ENCODE measurements at places on chromosomes 6 and 20.
A peak's percentile ranks its signal among the peaks of the same experiment; 100 is the strongest.

DNA sequence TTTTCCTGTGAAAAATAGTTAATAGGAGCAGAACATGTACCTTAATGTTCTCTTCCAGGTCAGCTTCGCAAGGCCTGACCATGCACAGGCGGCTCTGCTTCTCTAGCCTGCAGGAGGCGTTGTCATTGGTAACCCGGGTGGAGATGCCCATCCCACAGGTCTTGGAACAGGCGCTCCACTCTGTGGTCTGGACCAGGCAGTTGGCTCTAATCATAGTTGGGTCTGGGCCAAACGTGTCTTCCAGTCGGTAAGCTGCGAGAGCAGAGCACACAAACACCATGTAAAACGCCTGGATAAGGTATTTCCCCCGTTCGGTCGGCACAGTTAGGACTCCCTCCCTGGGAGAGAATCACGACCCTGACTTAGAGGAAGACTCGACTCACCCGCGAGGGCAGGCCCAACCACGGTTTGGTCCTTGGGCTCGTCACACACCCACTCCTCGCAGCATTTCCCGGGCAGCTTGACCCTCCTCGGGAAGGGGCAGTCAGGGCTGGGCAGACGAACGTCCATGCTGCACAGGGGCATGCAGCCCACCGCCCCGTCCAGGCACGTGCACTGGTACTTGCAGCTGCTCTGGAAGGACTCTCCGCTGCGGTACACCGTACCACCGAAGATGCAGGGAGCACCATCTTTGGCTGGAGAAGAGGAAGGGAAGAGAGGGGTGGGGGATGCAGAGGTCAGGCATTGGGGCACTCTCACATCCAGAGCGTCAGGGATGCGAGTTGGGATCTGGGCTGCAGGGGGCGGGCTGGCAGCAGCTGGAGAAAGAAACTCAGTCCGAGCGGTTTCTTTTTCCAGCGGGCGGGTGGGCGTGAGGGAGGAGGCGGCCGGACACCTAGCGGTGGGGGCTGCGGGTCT is 1.0 kb downstream of the CCN2 start:
- peak; percentile 7 for DNase-seq

DNA sequence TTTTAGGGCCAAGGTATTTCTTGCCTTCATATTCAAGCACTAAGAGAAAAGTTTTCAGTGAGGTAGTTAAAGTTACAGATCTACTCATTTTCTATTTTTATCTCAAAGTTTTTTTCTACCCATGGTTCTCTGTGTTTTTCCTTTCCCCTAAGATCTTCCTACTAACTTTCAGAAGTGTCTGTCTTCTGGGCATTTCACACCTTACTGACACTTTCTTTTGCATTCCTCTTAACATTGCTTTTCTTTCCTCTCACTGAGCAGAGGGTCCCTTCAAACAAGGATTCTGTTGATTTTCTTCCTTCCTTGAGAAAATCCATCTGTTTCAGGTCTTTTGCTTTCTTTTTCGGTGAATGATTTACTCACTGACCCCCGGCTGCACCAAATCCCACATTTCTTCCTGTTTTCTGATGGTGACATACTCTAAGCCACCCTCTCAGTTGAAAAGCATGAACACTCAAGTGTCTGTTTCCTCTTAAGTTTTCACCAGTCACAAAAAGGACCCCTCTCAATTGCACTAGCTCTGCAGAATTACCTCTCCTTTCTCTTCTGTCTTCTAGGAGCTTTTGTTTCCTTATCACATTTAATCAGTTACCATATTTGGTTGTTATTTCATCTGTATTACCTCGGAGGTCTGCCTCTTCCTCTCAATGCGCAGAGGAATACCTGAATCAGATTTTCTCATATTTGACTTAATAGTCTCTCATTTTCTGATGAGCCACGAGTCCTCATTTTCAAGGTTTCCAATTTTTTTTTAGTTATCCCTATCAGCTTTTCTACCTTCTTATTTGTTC is 73.5 kb upstream of the RNF217 start:
- no peak for DNase-seq

- DNase-seq = no peak
These were observed 5.5 kb upstream of the OOEP start for GRCh38 chr6:73375216-73375615.

DNA sequence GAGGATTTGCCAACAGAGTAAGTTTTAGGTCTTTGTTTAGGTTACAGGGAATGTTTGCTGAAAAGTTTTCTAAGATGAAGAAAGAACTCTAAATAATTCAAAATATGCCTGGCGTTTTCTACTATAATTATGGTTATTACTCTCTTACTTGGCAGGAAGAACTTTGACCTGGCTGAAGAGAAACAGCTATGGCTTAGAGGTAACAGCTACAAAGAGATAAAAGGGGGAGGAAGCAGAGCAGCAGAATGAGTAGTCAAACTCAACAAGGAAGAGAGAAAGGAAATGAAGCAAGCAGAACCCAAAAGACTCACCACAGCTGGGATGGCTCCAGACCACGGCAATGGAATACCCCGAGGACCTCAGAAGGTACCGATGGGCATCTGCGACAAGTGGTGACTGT is 95.6 kb downstream of the KIF16B start:
- DNase-seq = no peak

DNA sequence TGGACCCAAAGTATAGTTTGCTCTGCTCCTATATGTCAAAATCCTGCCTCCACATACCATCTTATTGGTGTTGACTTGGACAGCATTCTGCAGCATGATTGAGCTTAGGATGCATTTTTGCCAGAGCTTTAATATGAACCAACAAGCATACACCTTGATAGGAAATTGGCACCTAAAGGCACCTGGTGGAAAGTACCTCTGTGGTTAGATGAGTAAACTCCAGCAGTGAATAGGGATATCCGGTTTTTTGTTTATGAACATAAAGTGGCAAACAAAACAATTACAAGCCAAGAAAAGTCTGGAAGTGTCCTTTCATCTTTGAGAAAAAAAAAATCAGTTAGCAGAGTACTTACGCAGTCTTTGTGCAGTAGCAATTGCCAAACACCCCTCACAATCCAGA is 6.2 kb upstream of the CYP24A1 start:
- no peak for DNase-seq

DNA sequence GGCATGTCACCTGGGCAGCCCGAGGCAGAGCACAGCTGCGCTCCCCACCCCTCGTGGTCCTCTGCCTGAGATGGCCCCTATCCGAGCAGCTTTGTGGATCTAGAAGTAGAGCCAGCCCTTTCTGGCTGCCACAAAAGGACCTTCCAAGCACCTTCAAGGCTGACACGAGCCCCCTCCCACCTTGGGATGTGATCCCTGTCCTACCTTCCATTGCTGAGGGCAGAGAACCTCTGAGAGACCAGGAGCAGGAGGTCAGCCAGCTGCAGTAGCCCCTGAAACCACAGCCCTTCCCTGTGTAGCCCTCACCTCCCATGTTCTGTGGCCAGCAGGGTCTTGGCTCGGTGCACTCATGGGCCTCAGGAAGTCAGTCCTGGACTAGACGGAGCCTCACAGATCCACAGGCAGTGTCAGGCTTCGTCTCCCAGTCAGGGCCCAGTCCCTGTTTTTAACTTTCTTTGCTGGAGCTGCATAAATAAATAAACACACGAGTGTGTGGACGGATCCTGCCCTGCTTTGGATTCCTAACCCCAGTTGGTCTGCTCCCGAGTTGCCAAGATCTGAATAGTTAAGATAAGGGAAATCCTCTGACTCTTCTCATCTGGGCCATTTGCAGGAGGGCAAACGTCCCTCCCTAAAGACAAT is 507.7 kb downstream of the PREX1 start:
- no peak for DNase-seq

DNA sequence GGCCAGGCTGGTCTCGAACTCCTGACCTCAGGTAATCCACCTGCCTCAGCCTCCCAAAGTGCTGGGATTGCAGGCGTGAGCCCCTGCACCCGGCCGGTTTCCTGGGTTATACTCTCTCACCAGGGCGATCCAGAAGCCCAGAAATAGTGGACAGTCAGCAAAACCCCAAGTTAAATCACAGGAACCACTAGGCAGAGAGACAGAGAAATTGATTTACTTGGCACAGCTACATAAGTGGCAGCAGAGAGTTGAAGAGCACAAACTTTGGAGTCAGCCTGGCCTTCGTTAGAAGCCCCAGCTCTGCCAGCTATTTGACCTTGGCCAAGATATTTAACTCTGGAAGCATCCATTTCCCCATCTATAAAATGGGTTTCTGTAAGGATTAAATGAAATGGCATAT is 32.7 kb downstream of the MTRES1 start:
- no peak for DNase-seq

DNA sequence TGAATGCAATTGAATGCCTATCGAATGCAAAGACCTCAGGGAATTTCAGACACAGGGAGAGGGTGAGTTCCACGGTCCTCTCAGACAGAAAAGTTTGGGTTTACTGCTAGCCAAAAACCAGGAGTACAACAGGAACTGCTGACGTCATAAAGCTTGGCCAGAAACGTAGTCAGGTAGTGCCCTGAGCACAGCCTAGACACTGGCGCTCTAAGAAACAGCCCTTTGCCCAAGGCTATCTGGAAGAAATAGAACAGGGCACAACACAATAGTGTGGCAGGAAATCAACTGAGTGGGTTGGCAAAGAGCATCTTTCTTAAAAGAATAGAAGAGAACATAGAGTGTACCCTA is 58.0 kb downstream of the GFOD1 start:
- no peak for DNase-seq

- no peak for DNase-seq
These were observed 31.6 kb downstream of the DLL1 start for GRCh38 chr6:170259278-170259677.

DNA sequence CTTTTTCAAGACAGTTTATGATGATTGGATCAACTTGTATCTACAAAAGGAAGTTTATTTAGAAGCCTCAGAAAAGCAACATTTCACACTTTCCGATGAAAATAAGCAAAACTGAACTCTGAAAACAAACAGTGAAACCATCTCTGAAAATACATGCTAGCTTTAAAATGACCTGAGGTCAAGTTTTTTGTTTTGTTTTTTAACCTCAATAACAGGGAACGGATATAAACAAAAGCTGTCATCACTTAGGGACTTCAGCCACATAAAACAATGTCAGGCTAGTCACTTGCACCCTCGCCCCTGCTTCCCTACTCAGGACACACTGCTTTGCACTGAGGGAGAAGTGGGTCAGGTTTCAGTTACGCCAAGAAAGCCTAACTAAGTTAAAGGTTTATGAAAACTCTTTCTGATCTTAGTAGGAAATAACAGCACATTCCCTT is 11.6 kb downstream of the BACH2 start:
- no peak for DNase-seq

- peak; percentile 15 for DNase-seq
These were observed 7.9 kb upstream of the MCHR2 start for GRCh38 chr6:100001915-100002388.

DNA sequence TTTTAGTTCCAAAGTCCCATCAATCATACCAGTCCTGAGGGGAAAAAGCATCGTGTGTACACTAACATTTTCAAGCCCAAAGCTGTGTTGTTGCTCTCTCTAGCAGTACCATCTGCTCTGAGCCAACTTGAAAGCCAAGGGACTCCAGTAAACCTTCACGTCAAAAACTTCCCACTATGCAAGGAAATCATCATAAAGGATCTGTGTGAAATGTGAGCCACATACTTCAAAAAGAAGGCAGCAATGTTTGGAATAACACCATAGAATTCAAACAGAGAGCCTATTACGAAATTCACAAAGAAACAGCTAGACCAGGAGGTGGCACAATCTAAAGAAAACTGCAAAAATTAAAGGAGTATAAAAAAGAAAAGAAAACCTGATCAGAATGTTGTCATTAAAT is 399.8 kb upstream of the EPHA7 start:
- no peak for DNase-seq

DNA sequence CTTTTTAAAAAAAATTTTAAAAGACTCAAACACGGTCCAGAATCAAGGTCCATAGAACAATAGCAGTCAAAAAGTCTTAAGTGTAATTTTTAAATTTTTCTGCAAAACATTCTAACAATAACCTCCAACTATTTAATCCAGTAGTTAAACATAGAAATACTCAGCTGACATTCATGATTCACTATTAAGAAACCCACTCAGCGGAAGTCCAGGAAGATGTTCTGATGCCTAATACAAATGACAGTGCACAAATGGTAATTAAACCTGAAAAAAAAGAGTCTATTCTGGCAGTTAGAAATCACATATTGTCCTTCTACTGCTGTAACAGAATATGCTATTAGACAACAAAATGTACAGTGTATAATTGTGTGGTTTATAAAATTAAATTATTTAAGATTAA is 128.2 kb upstream of the BMP5 start:
- DNase-seq = no peak

DNA sequence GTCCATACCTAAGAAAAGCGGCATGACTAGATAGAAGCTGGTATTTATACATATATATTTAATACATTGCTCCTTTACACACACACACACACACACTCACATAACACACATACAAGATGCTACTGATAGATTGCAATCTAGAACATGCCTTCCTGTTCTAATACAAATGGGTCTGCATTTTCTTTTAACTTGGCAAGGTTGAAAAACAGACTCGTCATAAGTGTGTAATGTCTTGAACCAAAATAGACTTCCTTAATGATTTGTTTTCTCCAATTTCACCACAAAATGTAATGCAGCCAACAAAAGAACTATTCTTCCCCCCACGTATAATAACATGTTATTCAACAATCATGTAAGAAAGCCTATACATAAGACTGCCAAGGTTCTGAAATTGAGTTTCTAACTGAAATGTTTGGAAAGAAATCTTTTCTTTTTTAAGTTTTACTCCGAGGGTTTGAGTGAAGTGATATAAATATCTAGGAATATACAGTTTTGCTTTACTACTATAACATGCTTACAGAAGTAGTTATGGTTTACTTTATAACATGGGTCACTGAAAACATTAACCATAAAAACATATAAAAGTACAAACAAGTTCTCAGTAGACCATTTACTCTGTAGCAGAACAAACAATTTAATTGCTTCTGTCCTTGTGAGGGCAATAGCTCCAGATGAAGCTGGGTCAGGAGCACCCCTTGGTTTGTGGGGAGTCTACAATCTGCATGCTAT is 207.5 kb downstream of the FOXC1 start:
- no peak for DNase-seq

- DNase-seq = no peak
These were observed 115.9 kb upstream of the NAA20 start for GRCh38 chr20:19901226-19901625.

DNA sequence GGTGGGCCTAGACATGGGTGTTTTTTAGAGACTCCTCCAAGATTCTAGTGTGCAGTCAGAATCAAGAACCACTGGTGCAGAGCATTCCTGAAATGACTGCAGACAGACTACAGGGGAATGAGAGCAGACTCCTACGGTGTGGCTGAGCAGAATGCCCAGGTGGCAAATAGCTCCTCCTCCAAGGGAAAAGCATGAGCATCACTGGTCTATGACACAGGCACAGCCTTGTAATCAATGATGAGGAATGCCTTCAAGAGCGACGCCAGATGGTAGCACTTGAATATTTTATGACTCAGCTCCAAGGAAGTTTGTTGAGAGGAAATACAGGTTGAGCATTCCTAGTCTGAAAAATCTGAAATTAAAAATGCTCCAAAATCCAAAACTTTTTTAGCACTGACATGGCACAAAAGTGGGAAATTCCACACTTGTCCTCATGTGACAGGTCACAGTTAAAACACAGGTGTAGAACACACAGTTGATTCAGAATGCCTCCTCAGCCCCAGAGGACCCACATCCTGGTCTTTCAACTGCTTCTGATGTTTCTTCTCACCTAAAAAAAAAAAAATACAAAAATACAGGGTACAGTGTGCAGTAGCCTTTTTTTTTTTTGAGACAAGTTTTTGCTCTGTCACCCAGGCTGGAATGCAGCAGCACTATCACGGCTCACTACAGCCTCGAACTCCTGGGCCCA is 10.6 kb upstream of the FAM8A1 start:
- DNase-seq = no peak
